ENCODE measurements at places on chromosomes 16 and 17. TPM values are rescaled to one million over a fixed set of nuclear protein-coding genes. Genes with fewer than 3 reads are reported as not detected.

ODAD4 gene
- total RNA-seq: not detected

LUC7L3 gene
- 291 TPM for total RNA-seq

ITGA2B gene
- total RNA-seq: 1.0 TPM

CDK12 gene
- 107 TPM for total RNA-seq

WFIKKN1 gene
- 0.86 TPM for total RNA-seq

KCNH6 gene
- total RNA-seq: not detected

DNA sequence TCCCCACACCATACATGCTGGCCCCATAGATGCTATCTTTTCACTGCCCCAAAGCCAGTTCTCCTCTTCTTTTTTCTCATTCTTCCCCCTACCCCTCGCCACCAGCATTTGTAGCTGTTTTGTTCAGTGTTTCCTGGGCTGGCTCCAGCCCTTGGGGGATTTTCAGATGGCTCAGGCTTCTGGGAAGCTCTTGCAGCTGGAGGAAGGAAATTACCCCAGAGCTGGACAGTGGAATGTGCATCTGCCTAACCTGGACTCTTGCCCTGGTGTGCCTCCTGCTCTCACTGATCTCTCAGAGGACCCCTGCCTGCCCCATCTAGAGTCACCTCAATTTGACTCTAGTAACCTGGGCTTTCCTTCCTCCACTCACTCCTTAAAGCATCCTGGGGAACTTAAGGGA, 82.8 kb downstream of the MYH13 start:
- no peak for DNase-seq
- H3K4me3 ChIP-seq: no peak overlapping the region
- no peaks in the 10 kb centered on the region for H3K27me3 ChIP-seq
- no peak overlapping the region for H3K27ac ChIP-seq
- no peaks in the 10 kb centered on the region for H3K36me3 ChIP-seq

- DNase-seq: no peak
- H3K27me3 ChIP-seq: no peaks in the 10 kb centered on the region
- no peak overlapping the region for H3K4me3 ChIP-seq
- H3K4me1 ChIP-seq: no peaks in the 10 kb centered on the region
- H3K27ac ChIP-seq: no peak overlapping the region
- H3K36me3 ChIP-seq: peaks cover 44% of the 10 kb centered on the region
These were observed 9.8 kb downstream of the SPHK1 start for GRCh38 chr17:76394166-76394565.

- no peak overlapping the region for H3K4me3 ChIP-seq
- no peak overlapping the region for H3K27ac ChIP-seq
- no peaks in the 10 kb centered on the region for H3K27me3 ChIP-seq
- H3K36me3 ChIP-seq: no peaks in the 10 kb centered on the region
These were observed 34.8 kb downstream of the MMD start for GRCh38 chr17:55386796-55387332.

DNA sequence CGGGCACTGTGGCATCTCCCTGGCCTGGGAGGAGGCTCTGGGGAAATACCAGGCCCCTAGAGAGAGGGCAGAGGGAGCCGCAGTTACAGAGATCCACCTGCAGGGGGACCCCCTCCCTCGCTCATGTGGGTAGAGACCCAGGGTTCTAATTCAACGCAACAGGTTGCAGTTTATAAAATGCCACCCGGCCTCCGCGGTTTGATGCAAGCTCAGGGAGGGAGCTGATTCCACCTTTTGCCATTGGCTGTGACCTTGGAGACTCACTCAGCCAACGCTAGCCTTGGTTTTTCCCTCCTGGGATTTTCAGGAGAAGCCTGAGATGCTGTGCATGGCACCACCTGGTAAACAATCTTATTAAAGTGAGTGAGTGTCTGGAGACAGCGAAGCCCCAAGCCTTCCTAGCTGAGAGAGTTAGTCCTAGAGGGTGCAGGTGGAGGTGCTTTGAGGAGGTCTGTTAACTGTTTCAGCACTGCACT, 12.1 kb downstream of the TTLL6 start:
- H3K27ac ChIP-seq: no peak overlapping the region
- no peak overlapping the region for H3K4me3 ChIP-seq

GRCh38 chr17:9887508-9887907, 17.6 kb downstream of the RCVRN start:
- H3K4me1 ChIP-seq: no peaks in the 10 kb centered on the region
- no peaks in the 10 kb centered on the region for H3K27me3 ChIP-seq
- H3K4me3 ChIP-seq: no peak overlapping the region
- no peak overlapping the region for H3K27ac ChIP-seq
- no peaks in the 10 kb centered on the region for H3K36me3 ChIP-seq

DNA sequence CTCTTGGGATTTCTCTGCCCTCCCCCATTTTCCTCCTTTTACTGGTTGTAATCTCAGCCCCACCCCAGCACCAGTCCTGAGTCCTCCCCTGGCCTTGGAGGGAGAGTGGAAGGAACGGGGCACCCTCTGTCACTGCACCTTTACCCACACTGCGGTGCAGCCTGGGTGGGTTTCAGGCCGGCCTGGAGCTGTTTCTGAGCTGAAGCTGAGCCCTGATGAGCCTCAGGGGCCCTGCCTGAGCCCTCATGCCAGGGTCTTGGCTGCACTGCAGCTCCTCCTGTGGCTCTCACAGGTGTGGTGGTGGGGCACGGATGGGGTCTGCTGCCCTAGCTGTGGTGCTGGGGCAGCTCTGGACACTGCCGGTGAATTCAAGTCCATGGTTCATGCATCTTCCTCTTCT, 34.5 kb downstream of the RNF213 start:
- DNase-seq: no peak
- no peak overlapping the region for H3K27ac ChIP-seq

DNA sequence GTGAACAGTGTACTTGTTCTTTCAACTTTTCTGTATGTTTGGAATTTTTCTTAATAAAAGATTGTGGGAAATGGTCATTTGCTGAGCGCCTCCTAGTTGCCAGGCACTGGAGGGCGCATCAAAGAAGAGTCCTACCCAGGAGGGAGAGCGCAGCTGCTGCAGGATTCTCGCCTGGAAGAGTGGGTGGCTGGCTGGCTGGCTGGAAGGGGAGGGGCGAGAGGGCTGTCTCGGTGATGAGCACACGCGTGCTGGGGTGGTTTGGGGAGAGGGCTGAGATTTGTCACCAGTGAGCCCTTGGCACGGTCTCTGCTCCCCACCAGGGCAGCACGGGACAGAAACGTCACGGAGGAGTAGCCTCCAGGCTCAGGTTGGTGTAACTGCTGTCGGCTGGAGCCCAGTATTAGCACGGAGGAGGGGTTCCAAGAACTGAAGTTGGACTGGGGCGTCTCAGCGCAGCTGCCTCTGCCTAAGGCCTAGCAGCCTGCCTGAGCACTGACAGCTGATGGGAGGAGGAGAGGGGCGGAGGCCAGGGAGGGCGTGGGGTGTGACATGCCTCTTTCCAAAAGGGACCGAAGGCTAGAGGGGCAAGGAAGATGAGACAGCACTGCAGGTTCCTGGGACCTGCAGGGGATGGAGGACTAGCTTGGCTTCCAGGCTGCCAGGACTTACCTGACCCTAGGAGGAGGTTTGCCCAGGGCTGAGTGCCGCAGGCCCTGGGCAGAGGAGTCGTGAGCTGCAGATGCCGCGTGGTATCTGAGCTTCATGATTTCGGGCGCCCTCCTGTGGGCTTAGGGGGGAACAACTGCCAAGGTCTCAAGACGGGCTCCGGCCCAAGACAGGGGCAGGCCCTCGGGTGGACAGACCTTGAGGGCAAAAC, 5.7 kb downstream of the LDHD start:
- peaks cover 58% of the 10 kb centered on the region for H3K4me1 ChIP-seq
- peak; percentile 84 for DNase-seq

- no peak overlapping the region for H3K4me3 ChIP-seq
- H3K36me3 ChIP-seq: no peaks in the 10 kb centered on the region
- H3K27me3 ChIP-seq: peaks cover 8% of the 10 kb centered on the region
- no peak for DNase-seq
These were observed 3.8 kb downstream of the EMP2 start for GRCh38 chr16:10576390-10577304.

- no peak for DNase-seq
- H3K27ac ChIP-seq: no peak overlapping the region
- H3K27me3 ChIP-seq: no peaks in the 10 kb centered on the region
- no peak overlapping the region for H3K4me3 ChIP-seq
These were observed 8.9 kb downstream of the LDAF1 start for GRCh38 chr16:21167360-21167759.

- DNase-seq: no peak
- H3K4me1 ChIP-seq: no peaks in the 10 kb centered on the region
- no peak overlapping the region for H3K27ac ChIP-seq
- no peaks in the 10 kb centered on the region for H3K27me3 ChIP-seq
These were observed 243.9 kb downstream of the IRF8 start for GRCh38 chr16:86142801-86143236.

GRCh38 chr16:26777821-26778220, 288.9 kb upstream of the C16orf82 start:
- no peaks in the 10 kb centered on the region for H3K36me3 ChIP-seq
- no peaks in the 10 kb centered on the region for H3K27me3 ChIP-seq
- no peak for DNase-seq
- H3K4me1 ChIP-seq: no peaks in the 10 kb centered on the region
- no peak overlapping the region for H3K27ac ChIP-seq
- H3K4me3 ChIP-seq: no peak overlapping the region

- peak overlapping the region; percentile 71 for H3K27ac ChIP-seq
- no peak for DNase-seq
- H3K4me1 ChIP-seq: peaks cover 43% of the 10 kb centered on the region
These were observed 140.2 kb downstream of the AATF start for GRCh38 chr17:37088913-37089312.

DNA sequence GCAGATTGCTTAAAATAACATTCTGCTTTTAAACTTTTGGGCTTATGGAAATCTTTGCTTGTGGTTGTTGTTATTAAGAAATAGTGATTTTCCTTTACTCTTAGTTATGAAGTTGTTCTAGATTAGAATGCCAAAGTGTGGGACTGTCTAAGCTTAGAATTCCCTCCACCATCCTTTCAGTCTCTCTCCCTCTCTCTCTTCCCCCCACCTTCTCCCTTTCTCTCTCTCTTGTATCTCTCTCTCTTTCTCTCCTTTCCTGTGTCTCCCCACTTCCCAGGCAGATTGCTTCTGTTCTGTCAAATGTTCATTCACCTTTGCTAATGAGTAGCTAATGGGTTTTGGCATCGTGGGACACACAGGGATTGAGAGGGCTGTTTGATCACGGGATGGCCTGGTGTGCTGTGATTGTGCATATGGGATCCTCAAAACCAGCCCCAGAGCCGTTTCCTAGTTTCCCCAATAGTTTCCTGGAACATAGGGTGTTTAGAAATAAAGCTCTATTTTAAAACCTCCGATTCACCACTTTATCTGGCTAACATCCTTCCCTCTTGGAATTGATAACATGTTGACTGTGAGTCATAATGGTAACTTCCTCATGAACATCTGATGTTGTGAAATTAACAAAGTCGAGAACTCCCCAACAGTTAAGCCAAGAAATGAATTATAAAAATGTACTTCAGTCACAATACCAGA, 502.6 kb downstream of the TMEM114 start:
- no peak overlapping the region for H3K27ac ChIP-seq
- no peak overlapping the region for H3K4me3 ChIP-seq
- H3K4me1 ChIP-seq: no peaks in the 10 kb centered on the region
- no peaks in the 10 kb centered on the region for H3K36me3 ChIP-seq

DNA sequence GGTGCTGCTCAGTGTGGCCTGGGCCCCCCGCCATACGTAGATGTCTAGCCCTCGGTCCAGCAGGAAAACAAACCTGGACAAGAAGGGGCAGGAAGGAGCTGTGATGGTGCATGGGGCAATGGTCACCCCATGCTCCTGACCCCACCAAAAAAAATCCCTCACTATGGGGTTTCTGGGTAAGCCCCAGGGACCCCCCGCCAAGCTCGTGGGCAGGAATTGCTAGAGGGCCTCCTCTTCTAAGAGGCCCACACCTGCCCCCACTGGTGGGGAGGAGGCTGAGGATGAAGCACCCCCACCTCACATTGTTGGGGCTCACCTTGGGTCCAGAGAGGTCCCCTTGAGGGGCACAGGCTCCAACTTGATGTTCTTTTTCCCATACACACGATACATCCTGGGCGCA, 9.7 kb downstream of the FLII start:
- no peaks in the 10 kb centered on the region for H3K27me3 ChIP-seq
- H3K4me3 ChIP-seq: no peak overlapping the region
- H3K27ac ChIP-seq: no peak overlapping the region
- DNase-seq: no peak
- no peaks in the 10 kb centered on the region for H3K4me1 ChIP-seq

DNA sequence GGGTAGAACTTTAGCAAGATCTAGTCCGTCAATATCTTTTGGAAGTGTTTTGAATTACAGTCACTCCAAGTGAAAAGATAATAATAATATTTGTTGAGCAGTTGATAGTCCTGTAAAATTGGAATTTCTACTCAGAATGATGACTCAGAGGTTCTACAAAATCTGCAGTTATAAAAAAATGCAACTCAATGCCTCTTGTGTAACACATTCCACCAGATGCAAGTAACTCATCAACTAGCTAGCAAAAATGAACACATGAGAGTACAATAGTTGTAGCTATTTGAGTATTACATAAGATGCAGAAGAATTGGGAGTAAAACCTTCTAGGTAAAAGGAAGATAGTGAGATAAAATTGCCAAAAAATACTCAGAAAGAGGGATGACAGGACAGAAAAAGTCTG, 177.2 kb downstream of the CDH8 start:
- DNase-seq: no peak
- no peak overlapping the region for H3K27ac ChIP-seq
- H3K27me3 ChIP-seq: no peaks in the 10 kb centered on the region
- H3K36me3 ChIP-seq: no peaks in the 10 kb centered on the region

DNA sequence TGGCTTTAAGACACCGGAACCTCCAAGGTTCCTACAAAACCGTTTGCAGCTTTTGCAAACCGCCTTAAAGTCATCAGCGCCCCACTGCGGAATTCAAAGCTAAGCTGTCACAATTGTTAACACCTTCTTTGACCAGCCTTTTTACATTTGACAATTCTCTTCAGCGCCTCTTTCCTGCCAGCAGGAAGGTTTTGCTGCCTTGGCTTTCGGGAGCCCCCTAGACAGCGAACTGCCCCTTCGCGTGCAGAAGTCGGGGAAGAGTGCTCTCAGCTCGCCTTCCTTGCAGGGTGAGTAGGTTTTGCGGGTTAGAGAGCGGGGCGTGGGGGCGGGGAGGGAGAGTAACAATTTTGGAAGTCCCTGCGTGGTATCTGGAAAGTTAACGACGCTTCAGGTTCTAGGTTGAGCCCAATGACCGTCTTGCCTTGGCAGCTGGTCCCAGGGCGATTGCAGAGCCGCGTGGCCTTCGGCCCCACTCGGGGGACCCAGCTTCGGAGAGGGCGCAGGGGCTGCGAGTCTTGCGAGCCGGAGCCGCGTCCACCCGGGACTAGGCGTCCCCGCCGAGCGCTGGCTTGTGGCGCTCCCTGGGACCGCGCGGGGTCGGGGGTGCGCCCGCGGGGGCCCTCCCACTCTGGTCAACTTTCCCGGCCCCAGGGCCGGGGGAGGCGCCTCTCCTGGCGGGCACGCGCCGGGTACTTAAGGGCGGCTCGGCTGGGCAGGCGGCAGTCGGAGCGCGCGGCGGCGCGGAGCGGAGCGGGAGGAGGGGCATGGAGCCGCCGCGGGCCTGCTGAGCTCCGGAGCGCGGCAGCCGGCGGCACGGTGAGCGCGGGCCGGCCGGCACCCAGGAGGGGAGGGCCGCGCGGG, at the start of gene HAS3:
Gene HAS3 (plus strand): TSS at position 153 of the 861 bp plus-strand sequence. CDS start 3,743 bp downstream, outside the sequence.
- no peak within 1 kb of the TSS for H3K27ac ChIP-seq
- DNase-seq: no peak
- H3K4me3 ChIP-seq: peak within 1 kb of the TSS; percentile 45
- H3K27me3 ChIP-seq: peaks cover 15% of the 10 kb centered on the region
- H3K4me1 ChIP-seq: peaks cover 15% of the 10 kb centered on the region

- peaks cover 13% of the 10 kb centered on the region for H3K4me1 ChIP-seq
- no peak for DNase-seq
- H3K36me3 ChIP-seq: peaks cover 73% of the 10 kb centered on the region
These were observed 23.8 kb downstream of the LITAFD start for GRCh38 chr16:8905795-8906591.

GRCh38 chr17:2075336-2076086, 20.6 kb downstream of the HIC1 start:
- no peaks in the 10 kb centered on the region for H3K27me3 ChIP-seq
- H3K4me1 ChIP-seq: peaks cover 7% of the 10 kb centered on the region
- no peak for DNase-seq
- H3K36me3 ChIP-seq: peaks cover 27% of the 10 kb centered on the region
- no peak overlapping the region for H3K4me3 ChIP-seq

Measured in CD4-positive, alpha-beta memory T cell (primary cell).